Prostate gland (tissue), 2 donors: ENCODE measurements at places on chromosomes 7 and 10. TPM values are rescaled to one million over a fixed set of nuclear protein-coding genes. Genes with fewer than 3 reads are reported as not detected.

The MMP21 gene
- total RNA-seq: not detected

The BMPER gene
- total RNA-seq: 4.5 TPM

The PTPRE gene
- total RNA-seq: 4.5 TPM

The WNT2 gene
- total RNA-seq: 1.1 TPM

The MGAM2 gene
- 0.36 TPM for total RNA-seq

- DNase-seq: no peak
These were observed 21.1 kb upstream of the EZH2 start for GRCh38 chr7:148905093-148905666.

DNA sequence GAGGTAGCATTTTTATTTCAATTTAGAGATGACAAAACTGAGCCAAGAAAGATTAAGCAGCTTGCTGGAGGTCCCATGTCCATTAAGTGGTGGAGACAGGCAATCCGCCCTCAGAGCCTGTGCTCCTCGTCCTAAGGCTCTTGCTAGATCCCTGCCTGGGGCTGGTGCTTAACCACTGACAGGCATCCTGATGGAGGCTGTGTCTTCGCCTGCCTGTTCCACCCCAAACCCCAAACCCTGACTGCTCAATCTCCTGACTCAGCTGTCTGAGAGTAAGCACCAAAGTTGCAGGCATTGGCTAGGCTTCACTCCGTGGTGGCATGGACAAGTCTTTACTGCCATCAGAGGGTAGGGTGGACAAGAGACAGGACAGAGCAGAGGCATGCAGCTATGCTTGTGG lies 209.4 kb downstream of the POU6F2 start:
- no peak for DNase-seq

GRCh38 chr10:47334466-47335295 lies 12.4 kb downstream of the GDF2 start:
- DNase-seq: no peak

- no peak for DNase-seq
These were observed 160.6 kb downstream of the DNAJB6 start for GRCh38 chr7:157497367-157497743.

GRCh38 chr7:154804449-154804848 lies 198.5 kb downstream of the PAXIP1 start:
- DNase-seq: no peak

DNA sequence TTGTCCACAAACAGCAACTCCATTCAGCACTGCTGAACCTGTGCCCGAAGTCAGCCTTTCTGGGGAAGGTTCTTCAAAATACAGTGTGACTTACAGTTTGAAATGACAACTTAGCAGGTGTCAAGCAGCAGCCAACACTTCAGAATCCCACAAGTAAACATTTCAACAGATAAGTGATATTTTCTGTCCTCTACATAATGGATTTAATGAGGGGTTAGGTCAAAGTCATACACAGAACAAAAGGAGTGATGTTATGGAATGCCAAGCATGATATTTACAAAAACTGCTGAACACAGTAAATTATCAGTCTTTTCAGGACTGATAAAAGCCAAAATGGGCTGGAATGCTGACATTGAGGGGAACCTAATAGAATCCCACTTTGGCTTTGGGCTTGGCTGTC lies 77.6 kb upstream of the JAZF1 start:
- DNase-seq: no peak

DNA sequence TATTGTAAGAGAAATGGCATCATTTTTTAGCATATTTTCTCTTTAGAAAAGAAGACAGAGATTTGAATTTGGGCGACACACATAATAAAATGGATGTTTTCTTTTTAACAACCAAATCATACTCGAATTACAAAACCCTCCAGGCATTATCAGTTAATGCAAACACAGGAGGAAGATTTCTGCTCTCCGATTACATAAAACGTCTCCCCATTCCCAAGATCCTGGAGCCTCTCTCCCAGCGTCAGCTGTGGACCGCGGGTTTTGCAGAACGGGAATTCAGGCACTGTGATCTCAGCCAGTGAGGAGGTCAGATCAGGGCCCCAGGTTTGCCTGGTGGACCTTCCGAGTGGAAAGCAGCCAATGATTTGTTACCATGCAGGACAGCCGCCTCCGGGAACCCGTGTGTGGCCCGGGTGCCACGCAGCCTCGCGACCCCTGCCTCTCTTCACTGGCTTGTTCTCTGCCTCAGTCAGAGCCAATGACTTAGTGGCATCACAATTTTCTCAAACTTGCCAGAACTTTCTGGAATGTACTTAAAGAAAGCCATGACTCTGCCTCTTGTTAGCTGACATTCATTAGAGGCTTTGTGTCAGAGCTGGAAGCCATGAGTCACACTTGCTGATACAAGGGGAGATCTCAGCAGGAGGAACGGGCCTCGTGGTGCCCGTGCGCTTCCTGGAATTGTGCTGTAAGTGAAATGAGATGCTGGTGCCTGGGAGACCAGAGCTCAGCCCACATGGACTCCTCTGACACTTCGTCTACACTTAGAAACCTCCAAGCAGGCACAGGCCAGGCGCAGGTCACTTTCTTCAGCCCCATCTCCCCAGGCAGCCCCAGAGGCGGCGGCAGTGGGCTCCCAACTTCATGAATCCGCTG lies 246.1 kb downstream of the KLF6 start:
- peak; percentile 30 for DNase-seq

DNA sequence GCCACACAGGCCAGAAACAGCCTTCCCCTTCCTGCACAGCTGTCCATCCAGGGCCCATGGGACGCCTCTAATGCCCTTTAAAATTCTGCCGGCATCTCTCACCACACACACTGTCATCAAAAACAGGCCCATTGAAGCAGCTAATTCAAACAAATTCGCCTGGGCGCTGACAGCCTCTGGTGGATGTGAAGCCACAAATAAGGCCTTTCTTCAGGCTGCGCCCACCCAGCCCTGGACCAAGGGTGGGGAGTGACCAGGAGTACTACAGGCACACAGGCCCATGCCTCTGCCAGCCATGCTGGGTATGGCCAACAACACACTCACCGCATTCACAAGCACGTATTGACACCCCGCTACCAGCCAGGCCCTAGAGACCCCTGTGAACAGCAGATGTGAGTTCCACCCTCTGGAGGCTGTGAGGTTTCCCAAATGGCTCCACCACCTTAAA lies 54.6 kb downstream of the SLIT1 start:
- DNase-seq: no peak

- no peak for DNase-seq
These were observed 92.9 kb downstream of the MYL10 start for GRCh38 chr7:101536232-101536631.

- no peak for DNase-seq
These were observed 769 bp upstream of the ELFN1 start for GRCh38 chr7:1669064-1669951.

- no peak for DNase-seq
These were observed 200.0 kb downstream of the HIBADH start for GRCh38 chr7:27462575-27463270.

DNA sequence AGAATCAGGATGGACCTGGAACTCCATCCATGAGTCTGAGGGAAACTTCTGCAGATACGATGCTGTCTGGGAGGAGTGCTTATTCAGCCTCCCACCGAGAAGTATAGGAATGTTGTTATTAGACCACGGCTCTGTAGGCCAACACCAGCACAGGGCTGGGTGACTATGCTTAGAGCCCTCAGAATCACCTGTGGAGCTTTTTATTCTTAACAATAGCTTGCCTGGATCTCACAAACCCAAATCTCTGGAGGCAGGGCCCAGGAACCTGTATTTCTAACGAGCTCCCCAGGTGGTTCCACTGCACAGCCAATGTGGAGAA lies 55.6 kb upstream of the ARID5B start:
- DNase-seq: no peak

GRCh38 chr10:69057951-69058297 lies 30.0 kb upstream of the SRGN start:
- DNase-seq: no peak

- no peak for DNase-seq
These were observed 3.5 kb downstream of the TEX36 start for GRCh38 chr10:125679436-125679835.

DNA sequence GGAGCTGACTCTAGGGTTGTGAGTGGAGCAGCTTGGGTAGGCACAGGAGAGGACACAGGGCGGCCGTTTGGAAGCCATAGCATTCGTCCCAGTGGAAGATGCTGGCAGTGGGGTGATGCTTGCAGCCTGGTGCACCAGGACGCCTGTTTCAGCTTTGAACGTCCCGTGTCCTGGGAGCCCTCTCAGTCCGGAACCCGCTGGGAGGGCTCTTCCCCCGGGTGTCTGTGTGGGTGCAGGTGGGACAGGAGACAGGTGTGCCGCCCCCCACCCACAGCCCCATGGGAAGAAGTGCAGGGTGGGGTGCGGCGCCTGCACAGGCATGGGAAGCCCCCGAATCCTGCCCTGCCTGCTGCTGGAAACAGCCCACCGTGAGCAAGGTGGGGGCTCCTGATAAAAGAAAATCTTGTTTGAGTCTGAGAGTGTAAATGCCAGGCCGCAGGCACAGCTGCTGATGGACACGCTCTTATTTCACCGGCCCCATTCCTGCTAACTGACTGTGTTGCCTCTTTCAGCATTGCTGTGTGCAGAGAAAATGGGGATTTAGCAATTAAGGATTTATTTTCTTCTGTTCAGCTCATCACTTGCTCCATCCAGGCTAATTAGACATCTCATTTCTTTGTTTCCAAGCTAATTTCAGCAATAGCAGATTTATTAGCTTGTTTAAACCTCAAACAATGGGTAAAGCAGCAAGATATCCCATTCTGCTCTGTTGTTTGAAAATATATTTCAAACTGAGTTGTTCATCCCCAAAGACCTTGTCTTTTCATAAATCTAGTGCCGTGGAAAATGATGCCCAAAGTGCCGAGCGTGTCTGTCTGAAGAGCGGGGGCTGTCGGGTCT lies 54.9 kb upstream of the DPYSL4 start:
- DNase-seq: no peak

GRCh38 chr10:48494073-48494472 lies 110.8 kb downstream of the ARHGAP22 start:
- DNase-seq: no peak

GRCh38 chr7:151490456-151491105 lies 29.1 kb downstream of the RHEB start:
- no peak for DNase-seq

DNA sequence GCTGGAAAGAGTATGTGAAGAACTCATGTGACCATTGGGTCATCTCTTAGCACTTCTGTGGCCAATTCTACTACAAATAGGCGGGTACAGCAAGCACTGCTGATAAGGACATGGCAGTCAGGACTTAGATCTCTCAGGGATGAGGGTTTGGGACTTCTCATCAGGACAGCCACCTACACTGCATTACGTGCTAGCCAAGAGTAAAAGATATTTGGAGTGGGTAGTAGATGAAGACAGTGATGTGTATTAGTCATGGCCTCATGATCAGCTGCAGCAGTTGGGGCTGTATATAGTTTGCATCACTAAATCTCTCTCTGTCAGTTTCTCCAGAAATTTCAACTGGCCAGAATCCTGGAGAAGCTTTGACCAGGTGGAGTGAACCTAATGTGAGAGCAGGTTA lies 9.2 kb downstream of the TAS2R60 start:
- DNase-seq: no peak

DNA sequence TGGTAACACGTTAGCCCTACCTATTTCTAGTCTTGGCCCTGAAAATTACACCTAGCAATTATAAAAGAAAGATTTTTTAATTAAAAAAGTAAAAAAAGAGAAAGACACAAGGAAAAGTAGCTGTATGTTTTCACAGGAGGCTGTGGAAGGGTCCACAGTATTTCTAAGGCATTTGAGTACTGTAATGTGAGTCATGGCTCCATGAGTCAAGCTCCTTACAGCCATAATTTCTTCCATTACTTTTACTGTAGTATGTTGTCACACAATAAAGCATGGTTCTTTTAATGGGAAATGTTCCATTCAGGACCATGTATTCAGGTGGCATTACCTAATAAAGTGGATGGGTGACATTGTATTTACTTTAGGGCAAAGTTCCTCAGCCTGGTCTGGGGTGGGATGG lies 113.4 kb downstream of the GPR37 start:
- no peak for DNase-seq

DNA sequence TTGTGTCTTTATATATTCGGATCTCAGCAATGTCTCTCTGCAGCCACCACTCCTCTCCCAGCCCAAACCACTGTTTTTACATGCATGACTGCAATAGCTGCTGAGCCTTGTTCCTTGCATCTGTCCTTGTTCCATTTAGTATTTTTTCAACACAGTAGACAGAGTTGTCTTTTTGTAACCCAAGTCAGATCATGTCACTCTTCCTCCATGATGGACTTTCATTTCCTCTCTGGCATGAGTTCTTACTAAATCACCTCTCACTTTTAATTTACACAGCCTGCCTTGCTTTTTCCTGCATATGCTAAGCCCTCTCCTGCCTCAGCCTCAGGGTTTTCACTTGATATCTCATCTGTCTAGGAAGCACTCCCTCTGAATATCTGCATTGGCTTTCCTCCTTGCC lies 353.2 kb downstream of the HGF start:
- DNase-seq: no peak

DNA sequence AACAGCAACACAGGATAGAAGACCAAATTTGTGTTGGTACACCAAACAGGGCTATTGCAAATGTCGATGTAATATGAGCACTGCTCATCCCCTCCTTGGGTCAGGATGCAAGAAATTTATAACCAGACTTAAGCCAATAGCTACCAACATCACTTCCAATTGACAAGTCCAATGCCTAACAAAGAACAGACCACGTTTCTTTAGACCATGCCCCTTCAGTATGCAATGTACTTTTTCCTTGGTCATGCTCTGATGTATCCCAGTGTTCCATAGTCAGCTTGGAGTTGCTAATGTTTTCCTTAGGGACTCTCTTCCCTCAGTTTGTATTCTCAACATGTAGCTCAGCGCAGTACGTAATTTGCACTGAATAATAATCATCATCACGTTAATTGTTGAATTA lies 7.8 kb downstream of the CACNA2D1 start:
- DNase-seq: no peak

GRCh38 chr7:33039257-33039902 lies 23.2 kb downstream of the NT5C3A start:
- DNase-seq: no peak

DNA sequence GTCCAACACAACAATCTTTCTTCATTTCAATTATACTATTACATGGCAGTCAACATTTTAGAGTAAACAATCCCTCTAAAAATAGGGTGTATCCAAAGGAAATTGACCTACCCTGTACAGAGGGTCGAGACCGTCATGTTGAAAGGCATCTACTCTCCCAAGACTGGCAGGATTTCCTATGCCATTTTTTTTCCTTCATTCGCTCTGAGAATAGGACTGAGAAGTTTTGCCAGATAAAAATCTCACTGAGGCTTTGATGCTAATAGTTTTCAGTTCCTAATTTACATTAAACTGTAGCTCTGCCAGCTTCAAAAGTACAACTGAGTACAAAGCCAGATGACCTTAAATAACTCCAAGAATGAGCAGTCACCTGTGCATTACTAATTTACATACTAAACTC lies 84.5 kb upstream of the SEMA3C start:
- DNase-seq: no peak

DNA sequence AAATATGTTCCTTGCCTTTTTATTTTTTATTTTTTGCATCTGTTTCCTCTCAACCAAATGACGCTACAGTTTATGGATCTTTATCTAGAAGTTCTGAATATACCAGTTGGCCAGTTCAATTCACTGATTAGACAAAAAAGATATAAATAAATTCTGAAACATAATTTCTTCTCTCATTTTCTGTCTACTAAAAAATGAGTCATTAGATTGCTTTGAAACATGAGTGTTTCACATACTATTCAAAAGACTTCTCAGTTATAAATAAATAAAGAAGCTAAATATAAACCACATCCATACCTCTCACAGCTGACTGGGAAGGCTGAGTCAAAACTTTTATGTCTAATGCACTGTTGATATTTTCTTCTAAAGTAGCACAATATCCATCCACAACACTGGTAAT lies 97.6 kb upstream of the GPR22 start:
- DNase-seq: no peak

- DNase-seq: no peak
These were observed 31.7 kb downstream of the MAGI2 start for GRCh38 chr7:79421751-79422150.
